ENCODE measurements at places on chromosomes 6 and 20.

- DNase-seq, result no peak
These were observed 24.0 kb upstream of the SERINC1 start for GRCh38 chr6:122495612-122496011.

- no peak for DNase-seq
These were observed 39.8 kb upstream of the HBS1L start for GRCh38 chr6:135094403-135094821.

GRCh38 chr20:47809161-47809960, 24.1 kb upstream of the SULF2 start:
- no peak for DNase-seq

- no peak for DNase-seq
These were observed 99.3 kb downstream of the B3GAT2 start for GRCh38 chr6:70857387-70858077.

- no peak for DNase-seq
These were observed 384.8 kb downstream of the ADGRB3 start for GRCh38 chr6:69019832-69020231.

GRCh38 chr6:139480356-139481165, 106.1 kb upstream of the CITED2 start:
- DNase-seq, result no peak

- DNase-seq, result no peak
These were observed 61.3 kb downstream of the TRERF1 start for GRCh38 chr6:42390228-42390934.

DNA sequence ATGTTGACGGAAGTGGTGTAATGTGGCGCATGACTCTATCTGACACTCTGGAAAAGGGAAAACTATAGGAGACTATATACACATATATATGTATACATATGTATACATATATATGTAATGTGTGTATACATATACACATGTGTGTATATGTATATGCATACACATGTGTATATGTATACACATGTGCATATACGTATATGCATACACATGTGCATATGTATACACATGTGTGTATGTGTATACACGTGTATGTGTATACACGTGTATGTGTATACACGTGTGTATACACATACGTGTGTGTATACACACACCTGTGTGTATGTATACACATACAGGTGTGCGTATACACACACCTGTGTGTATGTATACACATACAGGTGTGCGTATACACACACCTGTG, 683.4 kb upstream of the FLRT3 start:
- DNase-seq, result no peak

- no peak for DNase-seq
These were observed 120.4 kb downstream of the LRRC1 start for GRCh38 chr6:53915026-53915691.

DNA sequence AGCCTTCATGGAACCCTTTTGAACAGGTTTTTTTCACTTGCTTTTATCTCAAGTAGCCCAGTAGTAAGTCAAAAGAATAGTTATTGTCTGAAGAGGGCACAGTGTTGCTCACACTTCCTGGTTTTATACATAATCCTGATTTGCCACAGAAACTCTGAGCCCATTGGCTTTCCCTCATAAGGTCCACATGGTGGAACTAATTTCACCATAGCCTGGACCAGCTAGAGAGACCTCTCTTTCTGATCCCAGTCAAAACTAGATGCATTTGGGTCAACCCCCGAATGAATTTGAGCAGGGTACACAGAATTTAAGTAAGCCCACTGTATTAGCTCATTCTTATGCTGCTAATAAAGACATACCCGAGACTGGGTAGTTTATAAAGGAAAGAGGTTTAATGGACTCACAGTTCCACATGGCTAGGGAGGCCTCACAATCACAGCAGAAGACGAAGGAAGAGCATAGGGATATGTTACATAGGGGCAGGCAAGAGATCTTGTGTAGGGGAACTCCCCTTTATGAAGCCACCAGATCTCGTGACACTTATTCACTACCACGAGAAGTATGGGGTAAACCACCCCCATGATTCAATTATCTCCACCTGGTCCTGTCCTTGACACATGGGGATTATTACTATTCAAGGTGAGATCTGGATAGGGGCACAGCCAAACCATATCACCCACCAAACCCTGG, 6.2 kb downstream of the RWDD2A start:
- DNase-seq, result no peak

GRCh38 chr20:25580711-25581110, 4.6 kb downstream of the NINL start:
- DNase-seq, result no peak

DNA sequence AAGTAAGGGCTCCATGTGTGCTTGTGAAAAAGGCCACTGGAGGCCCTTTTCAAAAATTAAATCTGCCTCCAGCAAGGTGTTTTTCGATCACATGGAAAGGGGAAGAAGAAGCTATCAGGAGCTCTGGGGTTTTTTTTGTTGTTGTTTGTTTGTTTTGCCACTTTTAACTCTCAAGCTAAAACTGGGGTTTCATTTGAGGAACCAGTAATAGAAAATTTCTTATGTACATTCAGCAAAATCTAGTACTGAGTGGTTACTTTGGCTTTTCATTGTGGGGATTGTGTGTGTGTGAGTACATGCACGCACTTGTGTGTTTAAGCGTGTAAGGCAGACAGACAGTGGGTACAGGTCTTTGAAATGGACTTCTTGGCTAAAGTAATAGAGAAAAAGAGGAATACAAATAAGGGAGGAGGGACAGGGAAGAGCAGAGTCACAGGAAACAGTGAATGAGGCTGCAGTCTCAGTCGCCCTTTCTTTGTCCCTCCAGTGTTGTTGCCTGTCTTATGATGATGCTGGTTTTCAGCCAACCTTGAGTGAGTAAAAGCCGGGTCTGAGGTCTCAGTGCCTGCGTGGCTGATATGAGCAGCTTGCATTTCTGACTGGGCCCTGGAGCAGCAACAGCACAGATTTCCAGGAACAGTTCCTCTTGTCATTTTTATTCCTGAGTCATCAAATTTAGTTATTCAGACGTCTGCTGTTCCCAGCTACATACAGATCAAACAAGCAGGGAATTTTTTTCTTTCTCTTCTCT, 26.2 kb downstream of the SLC16A10 start:
- peak; percentile 71 for DNase-seq

GRCh38 chr20:46200582-46201570, 82.8 kb downstream of the CD40 start:
- no peak for DNase-seq

GRCh38 chr6:25239498-25239897, 39.7 kb upstream of the CARMIL1 start:
- no peak for DNase-seq

- no peak for DNase-seq
These were observed 142.8 kb downstream of the DLL1 start for GRCh38 chr6:170147832-170148708.

DNA sequence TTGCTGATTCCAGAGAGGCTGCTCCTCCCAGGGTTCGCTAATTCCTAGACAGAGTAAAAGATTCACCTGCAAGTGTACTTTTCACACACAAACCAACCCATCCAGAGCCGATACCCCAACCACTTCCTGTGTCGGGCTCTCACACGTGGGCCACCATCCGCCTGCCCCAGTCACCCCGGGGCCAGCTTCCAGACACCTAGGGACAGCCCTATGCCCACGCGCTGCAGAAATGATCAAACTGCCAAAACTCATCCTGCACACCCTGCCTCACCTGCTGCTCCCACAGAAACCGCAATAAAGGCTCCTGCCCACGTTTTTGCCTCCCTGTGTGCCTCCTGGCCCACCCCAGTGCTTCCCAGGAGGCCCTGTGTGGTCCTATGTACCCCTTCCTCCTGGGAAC, 59.5 kb downstream of the PSMG4 start:
- no peak for DNase-seq

- DNase-seq, result no peak
These were observed 191.5 kb downstream of the DLL1 start for GRCh38 chr6:170099387-170099786.

GRCh38 chr6:44514085-44514484, 126.6 kb downstream of the CDC5L start:
- DNase-seq, result no peak

- DNase-seq, result no peak
These were observed 23.9 kb downstream of the THBS2 start for GRCh38 chr6:169229615-169230321.

GRCh38 chr6:96058082-96058481, 42.3 kb downstream of the FUT9 start:
- DNase-seq, result no peak

- DNase-seq, result no peak
These were observed 116.5 kb upstream of the PRND start for GRCh38 chr20:4605166-4605565.

DNA sequence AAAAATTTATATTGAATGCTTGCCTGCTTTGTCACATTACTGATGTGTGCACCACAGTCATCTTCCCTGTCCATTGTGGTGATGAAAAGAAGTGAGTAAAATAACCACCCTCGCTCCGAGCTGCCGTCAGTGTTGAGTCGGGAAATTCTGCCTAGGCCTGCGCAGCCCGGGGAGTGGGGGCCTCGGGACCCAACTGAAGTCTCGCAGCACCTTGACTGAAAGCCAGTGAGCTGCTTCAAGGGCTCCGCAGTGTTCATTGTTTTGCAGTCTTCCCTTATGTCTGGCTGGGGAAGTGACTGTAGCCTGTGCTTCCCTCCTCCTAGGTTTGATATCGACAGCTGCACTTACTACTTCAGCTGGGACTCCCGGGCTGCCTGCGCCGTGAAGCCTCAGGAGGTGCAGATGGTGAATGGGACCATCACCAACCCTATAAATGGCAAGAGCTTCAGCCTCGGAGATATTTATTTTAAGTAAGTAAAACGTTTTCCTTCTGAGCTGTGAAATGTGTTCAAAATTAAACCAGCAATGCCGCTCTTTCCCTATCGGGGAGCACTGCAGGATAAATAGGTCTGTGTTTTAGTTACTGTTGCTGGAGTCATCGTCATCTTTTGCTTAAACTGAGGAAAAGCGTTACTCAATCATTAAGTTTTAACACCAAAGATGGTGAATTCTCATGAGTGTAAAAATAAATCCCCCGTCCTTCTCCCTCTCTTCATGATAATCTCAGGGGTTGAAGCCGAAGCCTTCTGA, 32.7 kb upstream of the SLC22A1 start:
- DNase-seq, result no peak
